ENCODE measurements at places on chromosomes 6 and 20.

DNA sequence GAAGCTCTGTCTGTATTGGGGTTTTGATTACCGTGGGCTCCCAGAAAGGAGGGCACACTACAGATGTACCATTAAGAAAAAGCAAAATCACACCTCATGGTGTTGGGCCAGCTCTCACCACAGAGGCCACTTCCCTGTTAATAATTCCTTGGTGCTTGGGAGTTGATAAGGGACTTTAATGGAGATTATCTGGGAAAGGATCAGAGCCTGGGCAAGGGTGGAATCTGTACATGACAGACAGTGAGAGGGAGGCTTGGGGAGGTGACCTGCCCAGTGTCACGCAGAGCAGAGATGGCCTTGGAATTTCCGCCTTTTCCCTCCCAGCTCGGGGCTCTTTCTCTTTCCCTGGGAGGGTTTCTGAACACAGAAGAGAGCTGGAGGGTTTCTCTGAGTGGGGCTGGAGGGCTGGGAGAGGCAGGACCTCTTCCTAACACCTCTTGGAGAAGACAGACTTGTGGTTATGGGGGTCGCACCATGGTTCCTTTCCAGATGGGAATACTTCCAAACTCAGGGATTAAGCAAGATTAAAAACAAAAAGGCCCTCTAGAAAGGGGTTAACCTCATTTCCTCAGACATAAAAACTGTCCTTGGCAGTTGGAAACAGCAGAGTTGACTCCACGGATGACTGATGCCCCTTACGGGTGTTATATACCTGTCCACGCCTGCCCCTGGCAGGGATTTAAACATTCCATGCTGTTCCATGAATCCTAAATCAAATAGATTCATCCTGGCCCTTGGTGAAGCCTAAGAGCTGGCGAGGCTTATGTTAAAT is 16.8 kb upstream of the KCNK16 start:
- no peak for DNase-seq

- no peak for DNase-seq
Measured at GRCh38 chr6:150930841-150931240, 65.3 kb downstream of the MTHFD1L start.

DNA sequence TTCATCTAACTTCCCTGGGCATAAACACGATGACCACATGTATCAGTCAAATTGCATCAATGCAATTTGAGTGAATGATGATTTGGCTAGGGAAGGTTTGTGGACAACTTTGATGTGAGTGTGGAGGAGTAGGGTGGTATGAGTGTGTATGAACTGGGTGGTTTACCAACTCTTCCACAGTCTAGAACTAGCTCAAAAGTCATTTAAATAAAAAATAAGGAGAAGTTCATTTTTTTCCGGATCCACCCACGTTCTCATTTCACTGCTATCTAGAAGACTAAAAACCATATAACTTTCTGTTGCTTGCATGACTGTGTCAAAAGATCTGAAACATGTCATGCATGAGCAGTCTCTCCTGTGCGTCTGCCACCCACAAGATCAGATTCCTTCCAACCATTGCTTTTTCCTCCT is 23.6 kb downstream of the SLC35D3 start:
- no peak for DNase-seq

GRCh38 chr20:60238992-60239660 is 280.9 kb downstream of the CDH26 start:
- no peak for DNase-seq

DNA sequence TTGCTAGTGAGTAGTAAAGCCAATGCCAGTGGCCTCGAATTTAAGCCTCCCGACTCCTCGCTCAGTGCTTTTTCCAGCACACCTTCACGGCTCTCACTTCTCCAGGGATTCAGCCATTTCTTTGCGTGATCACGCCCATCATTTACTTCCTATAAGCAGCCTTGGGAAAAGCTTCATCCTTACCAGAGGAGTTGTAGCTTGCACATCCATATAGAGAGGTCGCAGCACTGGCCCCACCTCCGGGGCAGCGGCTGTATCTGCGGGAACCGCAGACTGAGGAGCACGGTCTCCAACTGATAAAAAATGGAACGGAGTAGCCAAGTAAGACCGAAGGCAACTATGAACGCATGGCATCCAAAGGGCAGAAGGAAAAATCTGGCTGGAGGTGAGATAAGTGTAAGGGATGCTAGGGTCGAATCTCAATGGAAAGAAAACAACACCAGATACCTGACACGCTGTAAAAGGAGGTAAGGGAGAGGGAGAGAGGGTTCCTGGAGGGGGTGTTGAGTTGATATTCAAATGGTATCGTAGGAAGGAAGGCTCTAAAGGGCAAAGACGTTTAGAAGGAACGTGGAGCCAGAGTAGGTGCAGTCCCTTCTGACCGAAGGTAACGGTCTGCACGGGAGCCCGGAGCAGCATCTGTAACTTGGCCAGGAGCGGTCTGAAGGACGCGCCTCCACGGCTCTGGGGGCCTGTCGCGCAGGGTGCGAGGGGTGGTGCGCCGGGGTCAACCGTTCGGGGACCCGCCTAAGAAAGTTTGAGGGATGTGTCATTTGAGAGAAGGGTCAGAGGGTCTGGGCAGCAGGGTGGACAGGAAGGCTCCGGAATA is 640 bp downstream of the NFS1 start:
- DNase-seq: no peak

DNA sequence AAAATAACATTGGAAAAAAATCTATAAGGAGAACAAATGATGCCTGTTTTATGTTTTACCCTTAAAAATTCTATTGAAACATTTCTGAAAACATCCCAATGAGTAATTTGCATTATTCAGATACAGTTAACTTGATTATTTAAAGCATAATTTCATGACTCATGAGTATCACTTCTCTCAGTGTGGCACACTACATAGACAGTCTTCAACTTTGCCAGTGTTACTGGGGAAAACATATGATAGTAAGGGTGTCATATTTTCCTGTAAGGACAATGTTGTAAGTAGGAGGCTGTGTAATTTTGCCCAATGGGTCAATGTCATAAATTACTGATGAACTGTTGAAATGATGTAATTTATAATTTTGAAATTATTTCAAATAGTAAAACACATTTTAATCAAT is 125.5 kb downstream of the PHACTR1 start:
- DNase-seq: no peak

DNA sequence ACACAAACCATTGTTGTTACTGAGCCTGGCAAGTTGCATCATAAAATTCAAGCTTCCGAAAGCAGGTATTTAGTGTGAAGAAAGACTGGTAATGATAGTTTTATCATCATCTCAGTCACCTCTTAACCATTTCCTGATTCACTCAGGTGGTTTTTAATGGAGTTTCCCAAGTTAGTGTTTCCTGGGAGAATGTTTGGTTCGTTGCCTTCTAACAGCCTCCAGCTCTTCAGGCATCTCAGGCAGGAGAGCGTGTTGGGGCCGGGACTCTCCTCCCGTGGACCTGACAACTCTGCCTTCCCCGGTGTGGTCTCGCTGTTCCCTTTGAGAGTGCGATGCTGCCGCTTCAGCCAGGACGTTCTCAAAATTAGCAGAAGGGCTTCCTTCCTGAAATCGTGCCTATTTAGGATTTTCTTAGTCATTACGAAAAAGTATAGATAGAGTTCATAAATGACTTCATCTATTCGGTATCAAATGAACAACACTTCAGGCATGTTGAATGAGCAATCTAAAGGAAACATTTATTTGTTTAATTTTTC is 105.0 kb upstream of the QKI start:
- DNase-seq: no peak
